Stimulated activated memory B cell treated with anti-CD40 and anti-IgM and Interleukin-4, amounts not matched to agents 10 μg/mL and 1 μg/mL and 100 μg/mL, for 72 hours (primary cell): ENCODE measurements at places on chromosomes 1 and 21.

DNA sequence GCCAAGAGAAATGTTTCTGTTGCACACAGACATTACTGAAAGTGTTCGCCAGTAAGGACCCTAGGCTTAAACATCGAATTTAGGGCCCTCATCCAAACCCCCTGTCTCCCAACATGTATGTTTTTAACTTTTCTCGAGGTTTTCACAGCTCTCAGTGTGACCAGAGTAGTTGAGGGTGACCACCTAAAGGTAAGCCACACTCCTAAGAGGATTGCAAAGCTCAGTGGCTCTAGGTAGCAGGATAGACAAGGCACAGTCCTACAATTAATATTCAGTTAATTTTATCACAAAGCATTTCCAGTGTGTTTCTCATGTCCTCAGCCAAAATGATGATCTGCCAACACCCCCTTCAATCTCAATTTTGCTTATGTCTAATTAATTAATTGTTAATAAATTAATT lies 695 bp upstream of the ALG14 start:
- ATAC-seq, result no peak

GRCh38 chr1:66452982-66453381 lies 81.0 kb upstream of the SGIP1 start:
- no peak for ATAC-seq

GRCh38 chr1:202568826-202569225 lies 141.4 kb downstream of the SYT2 start:
- no peak for ATAC-seq

GRCh38 chr1:28983091-28983490 lies 68.7 kb downstream of the EPB41 start:
- ATAC-seq, result no peak

GRCh38 chr1:169708647-169709046 lies 2.8 kb downstream of the SELL start:
- ATAC-seq, result no peak

DNA sequence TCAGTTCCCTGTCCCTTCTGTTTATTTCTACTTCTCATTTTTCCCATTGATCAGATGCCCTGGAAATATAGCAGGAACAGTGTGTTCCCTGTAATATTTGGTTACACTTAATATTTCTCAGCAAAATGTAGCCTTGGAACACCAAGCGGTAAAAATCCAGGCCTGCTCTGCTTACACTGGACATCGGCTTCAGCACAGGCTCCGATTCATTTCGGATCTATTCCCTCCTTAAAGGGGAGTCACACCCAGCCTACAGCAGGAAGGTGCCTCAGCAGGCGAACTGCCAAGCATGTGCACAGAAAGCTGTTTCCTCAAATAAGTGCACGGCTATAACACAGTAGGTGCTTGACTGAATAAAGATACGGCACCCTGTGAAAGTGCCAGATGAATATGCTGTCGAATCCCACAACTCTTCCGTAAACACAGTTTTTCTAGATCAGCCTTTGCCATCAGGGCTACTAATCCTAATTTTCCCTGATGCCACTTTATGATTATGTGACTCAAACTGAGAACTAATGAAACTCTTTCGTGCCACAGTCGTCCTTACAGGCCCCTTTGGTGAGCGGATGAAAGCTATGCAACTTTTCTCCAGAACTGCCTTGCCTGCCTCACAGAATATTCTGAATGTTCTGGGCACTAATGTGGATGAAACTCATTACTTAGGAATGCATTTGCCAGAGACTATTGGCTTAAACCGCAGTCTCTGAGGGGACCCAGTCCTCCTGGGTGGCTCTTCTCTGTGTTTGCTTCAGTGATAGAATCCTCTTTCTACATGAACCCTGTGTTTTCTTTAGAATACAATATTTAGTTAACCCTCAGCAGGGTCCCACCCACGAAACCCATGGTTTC lies 275.5 kb upstream of the RUNX1 start:
- ATAC-seq, result no peak

DNA sequence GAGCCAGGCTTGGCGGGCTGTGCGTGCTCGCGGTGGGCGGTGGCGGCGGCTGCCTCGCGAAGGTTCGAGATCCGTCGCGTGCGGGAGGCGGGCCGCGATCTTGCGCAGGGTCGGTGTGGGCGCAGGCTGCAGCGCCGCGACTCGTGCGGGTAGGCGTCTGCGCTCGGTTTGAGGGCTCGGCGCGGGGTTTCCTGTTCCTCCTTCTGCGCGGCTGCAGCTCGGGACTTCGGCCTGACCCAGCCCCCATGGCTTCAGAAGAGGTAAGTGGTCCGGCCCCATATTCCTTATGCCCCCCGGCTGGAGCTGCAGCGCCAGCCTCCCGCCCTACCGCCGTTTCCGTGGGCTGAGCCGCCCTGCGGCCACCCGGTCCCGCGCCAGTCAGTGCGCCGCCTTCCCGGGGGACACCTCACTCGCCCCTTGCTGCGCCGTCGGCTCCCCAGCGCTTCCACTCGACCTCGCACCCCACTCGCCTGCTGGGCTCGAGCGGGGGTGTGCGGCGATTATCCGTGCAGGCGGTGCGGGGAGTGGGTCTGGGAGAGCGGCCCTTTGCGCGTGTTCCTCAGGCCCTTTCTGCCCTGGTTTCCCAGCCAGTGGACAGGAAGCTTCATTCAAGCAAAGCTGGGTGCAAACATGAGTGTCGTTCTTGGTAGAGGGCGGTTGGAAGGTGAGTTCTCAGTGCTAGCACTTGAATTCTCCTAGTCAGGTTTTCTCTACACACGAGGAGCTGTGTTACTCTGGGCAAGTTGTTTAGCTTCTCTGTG lies at the start of gene CACYBP:
Gene CACYBP (plus strand): TSS at position 12 of the 761 bp plus-strand sequence. CDS start 234 bp downstream, at position 246.
- no peak for ATAC-seq

- ATAC-seq, result no peak
Observed at GRCh38 chr1:104702731-104703130, 953.0 kb downstream of the AMY1C start.

GRCh38 chr21:45350206-45350854 lies 54.6 kb upstream of the COL18A1 start:
- ATAC-seq, result no peak

DNA sequence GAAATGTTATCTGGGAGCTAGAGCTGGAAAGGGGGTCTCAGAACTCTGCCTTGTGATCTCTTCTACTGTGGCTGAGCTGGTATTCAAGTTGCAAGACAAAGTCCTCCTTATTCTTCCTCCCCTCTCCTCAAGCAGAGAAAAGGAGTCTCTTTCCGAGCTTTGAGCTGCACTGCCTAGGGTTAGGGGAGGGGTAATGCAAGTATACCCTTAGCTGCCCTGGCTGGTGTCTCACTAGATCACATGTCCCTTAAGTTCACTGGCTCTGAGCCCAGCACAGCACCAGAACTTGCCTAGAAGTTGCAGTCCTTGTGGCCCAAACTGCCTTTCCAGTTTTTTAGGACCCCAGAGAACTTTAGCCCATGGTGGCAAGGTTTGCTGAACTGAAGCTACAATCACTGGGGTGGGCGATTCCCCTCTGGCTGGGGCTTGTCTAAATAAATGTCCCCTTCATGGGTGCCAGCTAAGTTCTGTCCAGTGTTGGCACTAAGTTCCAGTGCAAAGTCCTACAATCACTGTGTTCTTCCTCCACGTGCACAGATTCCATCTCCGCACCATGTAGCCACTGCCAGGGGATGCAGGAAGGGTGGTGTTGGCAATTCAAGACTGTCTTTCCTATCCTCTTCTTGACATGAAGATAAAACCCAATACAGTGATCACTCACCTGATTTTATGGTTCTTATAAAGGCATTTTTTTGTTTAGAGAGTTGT lies 22.7 kb upstream of the CHIA start:
- no peak for ATAC-seq

DNA sequence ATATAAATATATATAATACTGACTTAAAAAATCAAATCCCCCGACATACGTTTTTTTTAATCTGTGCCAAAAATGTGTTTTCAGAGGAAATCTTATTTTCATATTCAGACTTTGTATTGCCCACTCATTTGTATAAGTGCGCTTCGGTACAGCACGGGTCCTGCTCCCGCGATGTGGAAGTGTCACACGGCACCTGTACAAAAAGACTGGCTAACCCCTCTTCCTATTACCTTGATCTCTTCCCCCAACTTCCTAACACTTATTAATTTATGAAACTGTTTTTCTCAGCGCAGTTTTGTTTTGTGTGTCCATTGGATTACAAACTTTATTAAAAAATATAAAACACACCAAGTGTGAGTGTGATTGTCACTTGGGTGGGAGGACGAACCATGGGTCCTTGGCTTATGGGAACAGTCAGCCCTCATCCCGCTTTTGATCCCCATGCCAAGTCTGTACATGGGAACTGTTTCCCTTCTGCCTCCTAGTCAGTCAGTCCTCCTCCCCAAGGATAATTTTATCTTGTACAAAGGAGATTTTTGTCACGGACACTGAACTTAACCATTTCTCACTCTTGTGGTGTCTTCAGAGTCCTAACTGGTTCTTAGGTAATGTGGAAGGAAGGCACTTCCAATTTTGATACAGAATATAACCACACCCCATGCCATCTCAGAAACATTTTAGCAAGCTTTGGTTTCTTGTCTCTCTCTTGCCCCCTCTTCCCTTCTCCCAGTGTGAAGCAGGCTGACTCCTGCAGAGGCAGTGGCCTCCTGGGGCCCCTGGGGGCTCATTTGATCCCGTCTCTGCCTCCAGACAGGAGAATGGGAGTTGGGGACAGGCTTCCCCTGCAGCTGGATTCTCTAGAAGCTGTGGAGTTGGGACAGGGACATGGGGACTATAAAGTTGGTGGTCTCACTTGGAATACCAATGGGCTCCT lies 35.5 kb downstream of the ZBTB17 start:
- ATAC-seq, result no peak

GRCh38 chr21:39837861-39838359 lies 29.3 kb upstream of the PCP4 start:
- ATAC-seq, result no peak

GRCh38 chr1:232177438-232177837 lies 452.5 kb downstream of the SIPA1L2 start:
- no peak for ATAC-seq

- no peak for ATAC-seq
Observed at GRCh38 chr1:187696073-187696472, 867.3 kb downstream of the PLA2G4A start.

DNA sequence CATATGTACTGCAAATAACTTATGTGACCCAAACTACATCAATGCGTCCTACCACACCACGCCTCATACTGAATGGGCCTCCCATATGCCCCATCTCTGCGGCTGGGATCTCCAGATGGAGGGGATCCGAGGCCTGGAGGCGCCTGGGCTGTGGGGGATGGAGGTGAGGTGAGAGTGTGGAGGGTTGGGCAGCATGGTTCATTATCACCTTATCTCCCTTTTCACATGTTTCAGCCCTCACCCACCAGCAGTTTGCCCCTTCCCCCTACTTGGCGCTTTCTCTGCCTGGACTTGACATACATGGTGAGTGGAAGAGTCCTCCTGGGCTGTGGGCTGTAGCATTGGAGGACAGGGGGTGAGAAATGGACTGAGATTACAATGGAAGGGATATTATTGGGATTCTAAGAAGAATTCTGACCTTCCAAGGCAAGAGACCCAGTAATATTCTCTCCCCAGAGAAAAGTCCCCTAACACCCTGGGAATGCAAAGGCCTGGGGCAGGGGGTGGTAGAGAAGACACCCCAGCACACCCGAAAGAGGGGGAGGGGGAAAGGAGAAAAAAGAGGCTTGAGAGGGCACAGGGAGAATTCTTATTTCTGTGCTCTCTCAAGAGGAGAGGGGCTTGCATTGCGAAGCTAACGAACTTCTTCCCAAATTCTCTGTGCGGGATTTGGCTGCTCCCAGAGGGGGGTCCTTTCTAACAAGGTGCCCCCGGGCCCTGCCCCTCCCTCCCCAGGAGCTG lies 61.4 kb downstream of the MEF2D start:
- no peak for ATAC-seq

DNA sequence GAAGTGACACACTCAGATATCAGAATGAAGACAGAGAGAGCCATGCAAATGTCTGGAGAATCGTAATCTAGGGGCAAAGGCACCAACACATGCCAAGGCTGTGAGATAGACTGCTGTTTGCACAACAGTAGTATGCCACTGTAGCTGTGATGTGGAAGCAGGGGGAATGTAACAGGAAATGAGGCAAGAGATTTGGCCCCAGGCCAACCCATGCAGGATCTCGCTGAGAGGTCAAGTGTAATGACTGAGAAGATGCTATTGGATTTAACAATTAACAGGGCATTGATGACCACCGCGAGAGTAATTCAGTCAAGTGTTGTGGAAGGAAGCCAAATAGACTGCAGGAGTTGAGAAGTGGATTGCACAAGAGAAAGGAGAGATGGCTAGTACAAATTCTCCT lies 107.3 kb upstream of the ST6GALNAC5 start:
- no peak for ATAC-seq

GRCh38 chr1:231335663-231336602 lies 1.7 kb downstream of the EXOC8 start:
- no peak for ATAC-seq

DNA sequence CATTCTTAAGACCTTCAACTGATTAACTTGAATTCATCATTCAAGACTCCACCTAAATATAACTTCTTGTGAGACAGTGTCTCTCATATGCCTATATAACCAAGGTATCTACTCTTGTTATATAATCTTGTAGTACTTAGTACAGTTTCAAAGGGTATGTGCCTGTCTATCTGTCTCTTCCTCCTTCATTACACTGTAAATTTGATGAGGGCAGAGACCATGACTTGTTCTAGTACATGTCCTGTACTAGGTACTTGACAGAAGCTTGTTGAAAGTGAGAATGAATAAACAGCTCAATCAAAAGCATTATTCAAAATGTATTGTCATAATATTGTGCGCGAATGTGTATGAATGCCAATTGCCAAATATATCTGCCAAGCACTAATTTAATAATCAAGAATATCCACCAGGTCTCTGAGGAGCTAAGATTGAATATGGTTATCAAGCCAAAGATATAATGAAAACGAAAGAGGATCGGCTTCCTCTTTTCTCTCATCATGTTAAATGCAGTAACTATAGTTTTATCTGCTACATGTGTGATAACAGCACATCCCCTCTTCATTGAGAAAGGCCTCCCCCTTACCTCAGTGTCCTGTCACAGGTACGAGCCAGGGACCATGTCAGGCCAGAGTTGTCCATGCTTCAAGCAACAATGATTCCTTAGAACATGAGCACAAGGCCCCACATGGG lies 117.3 kb downstream of the UCHL5 start:
- ATAC-seq, result peak; percentile 59

DNA sequence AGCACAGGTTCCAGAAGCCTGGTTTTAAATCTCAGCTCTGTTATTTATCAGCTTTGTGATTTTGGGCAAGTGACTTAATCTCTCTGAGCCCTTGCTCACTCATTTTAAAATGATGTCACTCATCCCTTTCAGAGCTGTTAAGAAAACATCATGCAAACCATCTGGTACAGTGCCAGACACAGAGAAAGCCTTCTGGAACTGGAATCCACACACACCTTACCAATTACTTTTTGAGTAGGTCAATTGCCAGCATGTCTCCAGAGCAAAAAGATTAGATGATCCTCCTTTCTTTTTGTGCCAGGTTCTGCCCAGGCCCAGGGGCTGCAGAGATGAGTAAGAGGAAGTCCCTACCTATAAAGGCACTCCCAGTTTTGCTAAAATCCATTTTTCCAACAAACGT lies 61.3 kb downstream of the ROR1 start:
- no peak for ATAC-seq

DNA sequence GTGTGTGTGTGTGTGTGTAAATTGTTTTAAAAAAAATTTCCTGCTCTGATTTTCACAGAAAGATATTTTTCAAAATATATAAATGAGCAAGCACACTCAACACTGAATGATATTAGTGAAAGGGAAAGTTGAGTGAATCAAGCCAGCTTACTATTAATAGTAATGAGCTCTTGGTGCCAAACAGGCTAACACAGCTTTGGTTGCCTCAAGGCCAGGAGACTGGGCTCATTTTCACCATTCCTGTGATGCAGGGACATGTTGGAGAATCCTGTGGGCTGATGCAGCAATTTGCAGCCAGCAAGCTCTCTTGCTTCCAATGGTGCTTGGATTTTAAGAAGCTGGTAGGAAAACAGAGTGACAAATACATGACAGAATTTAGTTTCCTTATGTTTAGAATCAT lies 30.2 kb downstream of the PLA2G4A start:
- ATAC-seq, result no peak
